ENCODE measurements at places on chromosomes 13 and 19. TPM values are rescaled to one million over a fixed set of nuclear protein-coding genes. Genes with fewer than 3 reads are reported as not detected.

DNA sequence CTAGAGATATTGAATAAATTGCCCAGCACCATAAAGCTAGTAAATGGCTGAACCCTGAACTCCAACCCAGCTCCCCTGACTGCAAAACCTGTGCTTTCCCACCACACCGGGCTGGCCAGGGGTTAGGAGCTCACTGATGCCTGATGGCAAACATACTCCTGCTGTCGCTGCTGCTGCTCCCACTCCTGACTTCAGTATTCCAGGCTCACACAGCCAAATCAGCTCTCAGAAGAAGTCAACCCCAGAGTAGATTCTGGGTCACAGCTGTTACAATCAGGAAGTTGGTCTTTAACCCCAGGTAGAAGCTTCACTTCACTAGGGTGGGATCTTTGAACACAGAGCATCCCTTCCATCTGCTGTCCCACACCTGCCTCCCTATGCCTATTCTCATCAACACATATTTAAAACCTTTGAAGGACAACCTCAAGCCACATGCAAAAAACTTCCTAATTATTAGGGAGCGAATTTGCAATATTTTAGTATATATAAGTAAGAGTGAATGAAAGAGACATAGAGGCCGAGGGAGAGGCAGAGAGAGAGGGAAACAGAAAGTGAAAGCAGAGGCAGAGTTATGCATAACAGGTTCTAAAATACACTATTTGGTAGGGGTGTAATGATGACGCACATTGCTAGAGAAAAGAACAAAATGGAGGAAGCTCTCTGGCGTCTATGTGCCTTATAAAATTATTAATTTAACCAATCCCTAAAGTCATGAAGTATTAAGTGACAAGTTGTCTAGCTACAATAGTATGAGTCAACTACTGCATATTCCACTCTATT, 99.4 kb upstream of the SERP2 start:
- DNase-seq, result no peak

- no peak for DNase-seq
These were observed 197.4 kb downstream of the DLEU7 start for GRCh38 chr13:50646070-50646469.

- DNase-seq, result peak; percentile 65
These were observed 4.9 kb upstream of the SMIM17 start for GRCh38 chr19:56637976-56638555.

The MISP gene
- total RNA-seq, result 0.54 TPM

The KCNJ14 gene
- total RNA-seq, result 1.0 TPM

DNA sequence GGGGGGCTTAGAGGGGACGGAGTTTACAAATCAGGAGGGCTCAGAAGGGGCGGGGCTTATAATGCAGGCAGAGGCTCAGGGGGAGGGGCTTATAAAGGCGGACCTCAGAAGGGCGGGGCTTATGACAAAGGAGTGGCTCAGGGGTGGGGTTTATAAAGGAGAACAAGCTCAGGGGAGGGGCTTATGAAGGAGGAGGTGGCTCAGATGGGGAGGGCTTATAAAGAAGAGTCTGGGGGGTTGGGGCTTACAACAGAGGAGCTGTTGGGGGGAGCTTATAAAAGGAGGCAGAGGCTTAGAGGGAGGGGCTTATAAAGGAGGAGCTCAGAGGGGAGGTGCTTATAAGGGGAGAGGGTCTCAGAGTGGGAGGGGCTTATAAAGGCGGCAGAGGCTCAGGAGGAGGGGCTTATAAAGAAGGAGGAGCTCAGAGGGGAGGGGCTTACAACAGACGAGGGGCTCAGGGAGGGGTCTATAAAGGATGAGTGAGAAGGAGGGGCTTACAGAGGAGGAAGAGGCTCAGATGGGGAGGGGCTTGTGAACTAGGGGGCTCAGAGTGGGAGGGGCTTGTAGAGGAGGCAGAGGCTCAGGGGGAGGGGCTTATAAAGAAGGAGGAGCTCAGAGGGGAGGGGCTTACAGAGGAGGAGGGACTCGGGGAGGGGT, 1.0 kb downstream of the SMIM24 start:
- peak; percentile 69 for DNase-seq

GRCh38 chr19:383922-384798, 24.8 kb downstream of the C2CD4C start:
- DNase-seq, result peak; percentile 85

DNA sequence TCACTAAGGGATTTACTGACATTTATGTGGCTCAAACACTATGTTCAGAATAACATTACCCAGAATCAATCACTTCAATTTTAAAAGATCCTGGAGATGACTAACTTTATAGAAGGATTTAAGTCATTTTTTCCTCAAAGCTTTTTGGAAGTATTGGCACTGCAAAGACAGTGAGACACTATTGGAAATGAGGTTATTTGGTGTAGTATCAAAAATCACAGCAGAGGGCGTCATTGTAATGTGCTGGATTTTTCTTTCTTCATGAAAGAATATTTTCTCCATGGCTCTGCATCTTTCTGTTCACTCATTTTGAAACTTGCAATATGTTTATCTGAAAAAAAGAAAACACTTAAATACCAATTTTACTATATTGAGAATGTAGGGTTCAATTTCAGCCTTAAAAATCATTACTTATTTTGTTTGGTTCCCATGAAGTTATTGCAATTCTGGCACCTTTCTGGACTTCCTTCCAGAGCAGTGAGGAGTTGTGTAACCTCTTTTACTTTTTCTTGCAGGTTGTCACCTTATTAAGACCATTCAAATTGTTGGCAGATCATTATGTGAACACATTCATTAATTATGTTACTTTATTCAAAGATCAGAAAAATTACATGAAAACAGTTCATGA, 3.7 kb upstream of the CSNK1A1L start:
- DNase-seq, result no peak

The DPP9 gene
- 46.8 TPM for total RNA-seq

The TEX26 gene
- not detected for total RNA-seq

DNA sequence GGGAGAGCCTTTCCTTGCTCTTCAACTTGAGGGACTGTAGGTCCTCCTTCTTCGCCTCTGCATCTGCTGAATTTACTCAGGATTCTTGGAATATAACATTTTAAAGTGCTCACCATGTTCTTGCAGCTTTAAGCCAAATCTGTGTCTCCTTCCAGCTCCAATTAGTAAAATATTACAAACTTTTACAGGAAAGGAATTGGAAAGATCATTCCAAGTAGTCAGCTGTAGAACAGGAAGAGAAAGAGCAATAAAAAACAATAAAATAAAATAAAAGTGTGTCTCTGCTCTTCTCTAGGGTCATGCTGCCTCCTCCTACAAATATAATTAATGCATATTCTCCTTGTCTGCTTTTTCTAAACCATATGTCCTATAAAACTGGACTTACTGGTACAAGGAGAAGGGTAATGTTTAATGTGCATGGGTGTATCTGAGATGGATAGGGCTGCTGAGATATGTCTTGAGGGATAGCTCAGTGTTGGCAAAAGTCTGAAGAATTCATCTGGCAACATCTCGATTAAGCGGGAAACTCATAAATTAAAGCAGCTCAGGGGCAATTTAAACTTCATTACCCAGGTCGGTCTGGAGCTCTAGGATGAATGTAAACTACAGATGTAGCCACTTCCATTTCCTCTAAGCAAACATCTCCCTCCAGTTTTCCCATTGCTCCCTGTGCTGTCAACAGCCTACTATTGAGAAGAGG, 25.0 kb downstream of the ENOX1 start:
- no peak for DNase-seq

The SWSAP1 gene
- total RNA-seq, result 3.1 TPM

The AMER2 gene
- total RNA-seq, result 0.57 TPM

The WASF3 gene
- total RNA-seq, result 40.1 TPM

The HCST gene
- total RNA-seq, result 1.1 TPM

- no peak for DNase-seq
These were observed 713 bp downstream of the MRPS12 start for GRCh38 chr19:38931521-38931793.

DNA sequence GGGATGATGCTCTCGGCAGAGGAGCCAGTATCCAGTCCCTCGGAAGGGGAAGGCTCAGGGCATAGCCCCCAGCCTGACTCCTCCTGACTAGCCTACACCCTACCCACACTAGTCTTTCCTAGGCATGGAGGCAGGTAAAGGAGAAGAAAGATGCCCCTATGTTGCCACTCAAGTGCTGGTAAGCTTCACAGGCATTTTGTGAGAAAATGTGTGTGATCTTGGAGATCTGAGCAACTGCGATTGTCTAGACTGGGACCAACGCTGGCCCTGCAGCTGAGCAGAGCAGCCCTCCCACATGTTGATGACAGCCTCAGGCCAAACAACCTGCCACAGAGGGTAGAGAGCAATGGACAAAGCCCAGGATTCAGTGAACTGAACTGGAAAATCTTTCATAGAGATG, 11.7 kb upstream of the ATP12A start:
- DNase-seq, result no peak

The MISP3 gene
- 0.92 TPM for total RNA-seq

All from H1 (cell line).